SW 1271 (cell line): ENCODE measurements at places on chromosomes 16 and 17.

- no peak for DNase-seq
Measured at GRCh38 chr16:85648805-85649204, 35.7 kb downstream of the GSE1 start.

GRCh38 chr16:78483124-78483992 lies 383.9 kb downstream of the WWOX start:
- no peak for DNase-seq

GRCh38 chr16:56542039-56542438 lies 22.2 kb upstream of the BBS2 start:
- no peak for DNase-seq

- no peak for DNase-seq
Measured at GRCh38 chr17:55248077-55248476, 16.7 kb upstream of the HLF start.

- no peak for DNase-seq
Measured at GRCh38 chr17:61338874-61339478, 60.7 kb upstream of the TBX2 start.

- DNase-seq, result no peak
Measured at GRCh38 chr17:27529230-27529796, 73.1 kb downstream of the KSR1 start.
